ENCODE measurements at places on chromosomes 13 and 19.

DNA sequence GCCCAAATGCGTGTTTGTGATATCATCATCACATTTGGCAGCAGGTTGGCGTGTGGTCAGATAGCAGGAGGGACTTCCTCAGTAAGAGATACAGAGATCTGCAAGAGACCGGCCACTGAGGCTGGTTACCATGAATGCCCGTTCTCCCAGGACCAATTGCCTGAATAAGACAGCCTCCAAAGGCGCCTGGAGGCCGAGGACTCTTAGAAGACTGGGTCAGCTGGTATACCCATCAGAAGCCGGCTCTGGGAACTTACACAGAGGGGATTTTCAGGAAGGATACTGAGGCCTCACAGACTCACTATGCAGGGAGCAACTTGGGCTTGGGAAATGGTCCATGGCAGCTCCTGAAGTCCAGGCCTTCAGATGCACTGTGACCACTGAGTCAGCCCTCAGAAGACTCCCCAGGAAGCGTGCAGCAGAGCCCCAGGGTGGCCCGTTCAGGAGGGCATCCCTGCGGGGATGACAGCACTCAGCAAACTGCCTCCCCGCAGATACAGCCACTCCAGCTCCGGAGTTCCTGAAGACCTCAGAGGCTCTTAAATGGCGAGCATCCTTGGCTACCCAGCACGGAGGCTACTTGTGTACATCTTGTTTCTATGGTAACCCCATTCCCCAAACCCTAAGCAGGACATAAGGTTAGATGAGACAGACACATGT, 26.4 kb upstream of the VSTM2B start:
- no peaks in the 10 kb centered on the region for H3K36me3 ChIP-seq
- no peaks in the 10 kb centered on the region for H3K27me3 ChIP-seq
- H3K4me1 ChIP-seq: no peaks in the 10 kb centered on the region
- no peak overlapping the region for H3K4me3 ChIP-seq
- no peak overlapping the region for H3K27ac ChIP-seq

GRCh38 chr13:107835339-107836018, 379.9 kb downstream of the LIG4 start:
- no peaks in the 10 kb centered on the region for H3K36me3 ChIP-seq
- DNase-seq: no peak
- no peak overlapping the region for H3K27ac ChIP-seq
- H3K4me1 ChIP-seq: no peaks in the 10 kb centered on the region
- H3K27me3 ChIP-seq: no peaks in the 10 kb centered on the region
- no peak overlapping the region for H3K4me3 ChIP-seq

- no peaks in the 10 kb centered on the region for H3K4me1 ChIP-seq
- H3K4me3 ChIP-seq: no peak overlapping the region
- no peaks in the 10 kb centered on the region for H3K36me3 ChIP-seq
- H3K27me3 ChIP-seq: no peaks in the 10 kb centered on the region
Measured at GRCh38 chr19:7373862-7374261, 25.1 kb downstream of the ARHGEF18 start.

- peaks cover 29% of the 10 kb centered on the region for H3K4me1 ChIP-seq
- peaks cover 23% of the 10 kb centered on the region for H3K36me3 ChIP-seq
- DNase-seq: no peak
Measured at GRCh38 chr19:12733369-12734214, 892 bp downstream of the TRIR start.

DNA sequence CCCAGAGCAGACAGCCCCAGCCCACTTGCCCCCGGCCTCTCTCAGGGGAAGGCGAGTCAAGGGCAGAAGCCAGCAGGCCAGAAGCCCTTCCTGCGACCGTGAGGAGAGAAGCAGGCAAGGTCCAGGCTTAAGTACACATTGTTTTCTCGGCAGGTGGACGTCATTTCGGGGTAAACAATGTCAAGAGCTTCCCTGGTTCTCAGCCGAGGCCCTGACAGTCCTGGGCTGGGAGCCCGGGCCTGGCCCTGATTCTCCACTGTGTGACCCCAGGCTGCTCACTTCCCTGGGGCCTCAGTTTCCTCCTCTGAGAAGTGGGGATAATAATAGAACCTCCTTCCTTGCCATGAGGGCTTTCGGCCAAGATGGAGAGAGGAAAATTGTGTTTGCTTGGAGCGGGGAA, 19.4 kb downstream of the PLVAP start:
- no peaks in the 10 kb centered on the region for H3K4me1 ChIP-seq
- H3K27me3 ChIP-seq: no peaks in the 10 kb centered on the region
- H3K27ac ChIP-seq: peak overlapping the region; percentile 38
- no peaks in the 10 kb centered on the region for H3K36me3 ChIP-seq

GRCh38 chr19:2227415-2228156, 8.5 kb downstream of the PLEKHJ1 start:
- no peaks in the 10 kb centered on the region for H3K27me3 ChIP-seq
- no peak for DNase-seq
- peaks cover 40% of the 10 kb centered on the region for H3K36me3 ChIP-seq
- H3K27ac ChIP-seq: no peak overlapping the region

DNA sequence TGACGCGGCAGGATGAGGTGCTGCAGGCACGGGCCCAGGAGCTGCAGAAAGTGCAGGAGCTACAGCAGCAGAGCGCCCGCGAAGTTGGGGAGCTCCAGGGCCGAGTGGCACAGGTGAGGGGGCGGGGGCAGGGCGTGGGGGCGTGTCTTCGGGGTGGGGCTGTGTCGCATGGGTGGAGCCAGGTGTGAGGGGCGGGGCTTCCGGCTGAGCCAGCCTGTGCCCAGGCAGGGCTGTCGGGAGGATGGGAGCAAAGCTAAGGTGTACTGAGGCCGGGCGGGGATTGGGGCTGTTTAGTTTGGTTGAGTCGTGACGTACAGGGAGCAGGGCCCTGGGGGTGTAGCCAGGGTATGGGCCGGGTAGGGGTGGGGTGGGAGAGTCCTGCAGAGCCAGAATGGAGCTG, 62.3 kb downstream of the KCNC3 start:
- no peaks in the 10 kb centered on the region for H3K4me1 ChIP-seq
- no peaks in the 10 kb centered on the region for H3K27me3 ChIP-seq
- H3K27ac ChIP-seq: no peak overlapping the region
- no peak overlapping the region for H3K4me3 ChIP-seq
- no peak for DNase-seq
- no peaks in the 10 kb centered on the region for H3K36me3 ChIP-seq

GRCh38 chr13:109780845-109781383, 5.5 kb downstream of the IRS2 start:
- peaks cover 35% of the 10 kb centered on the region for H3K36me3 ChIP-seq
- no peak for DNase-seq

- no peak overlapping the region for H3K27ac ChIP-seq
- H3K4me1 ChIP-seq: no peaks in the 10 kb centered on the region
- no peak for DNase-seq
- no peaks in the 10 kb centered on the region for H3K36me3 ChIP-seq
- no peak overlapping the region for H3K4me3 ChIP-seq
- H3K27me3 ChIP-seq: no peaks in the 10 kb centered on the region
Measured at GRCh38 chr13:95033890-95034289, 267.4 kb downstream of the ABCC4 start.

- DNase-seq: no peak
- no peak overlapping the region for H3K27ac ChIP-seq
- no peaks in the 10 kb centered on the region for H3K4me1 ChIP-seq
- no peak overlapping the region for H3K4me3 ChIP-seq
- H3K27me3 ChIP-seq: no peaks in the 10 kb centered on the region
- H3K36me3 ChIP-seq: no peaks in the 10 kb centered on the region
Measured at GRCh38 chr19:32063601-32064000, 281.8 kb upstream of the ZNF507 start.

DNA sequence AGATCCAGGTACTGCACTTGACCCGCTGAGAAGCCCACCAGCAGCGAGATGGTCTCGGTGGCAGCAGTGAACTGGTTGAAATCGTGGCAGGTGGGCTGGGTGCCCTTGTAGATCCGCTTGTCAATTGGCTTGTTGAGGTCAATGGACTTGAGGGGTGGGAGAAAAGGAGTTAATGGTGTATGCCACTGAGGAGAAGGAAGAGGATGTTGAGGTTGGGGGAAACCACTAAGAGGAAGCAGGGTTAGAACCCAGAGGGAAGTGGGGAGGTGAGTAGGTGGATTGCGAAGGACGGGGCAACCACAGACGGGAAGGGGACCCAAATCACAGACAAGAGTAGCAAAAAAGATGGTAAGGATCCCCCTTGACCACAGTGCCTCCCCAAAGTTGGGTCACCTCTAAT, 1.7 kb downstream of the DMWD start:
- no peak overlapping the region for H3K27ac ChIP-seq
- no peaks in the 10 kb centered on the region for H3K27me3 ChIP-seq
- DNase-seq: no peak
- H3K4me1 ChIP-seq: peaks cover 18% of the 10 kb centered on the region
- H3K4me3 ChIP-seq: no peak overlapping the region

DNA sequence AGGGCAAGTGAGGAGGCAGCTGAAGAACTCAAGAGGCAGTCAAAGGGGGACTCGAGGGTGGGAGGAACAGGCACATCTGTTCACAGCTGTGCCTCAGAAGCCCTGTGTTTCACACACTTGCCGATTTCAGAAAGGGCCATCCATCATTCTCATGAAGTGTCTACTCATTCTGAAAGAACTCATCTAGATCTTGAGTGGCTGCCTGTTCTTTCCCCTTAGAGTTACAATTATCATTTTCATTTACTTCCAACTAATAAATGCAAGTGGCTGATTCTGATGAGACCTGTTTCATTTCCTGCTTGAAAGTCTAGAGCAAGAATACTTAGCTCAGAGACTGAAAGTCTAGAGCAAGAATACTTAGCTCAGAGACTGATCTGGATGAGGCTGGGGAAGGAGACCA, 1145.1 kb downstream of the UQCRFS1 start:
- H3K4me3 ChIP-seq: no peak overlapping the region
- no peak for DNase-seq
- no peaks in the 10 kb centered on the region for H3K4me1 ChIP-seq
- no peak overlapping the region for H3K27ac ChIP-seq
- no peaks in the 10 kb centered on the region for H3K27me3 ChIP-seq

DNA sequence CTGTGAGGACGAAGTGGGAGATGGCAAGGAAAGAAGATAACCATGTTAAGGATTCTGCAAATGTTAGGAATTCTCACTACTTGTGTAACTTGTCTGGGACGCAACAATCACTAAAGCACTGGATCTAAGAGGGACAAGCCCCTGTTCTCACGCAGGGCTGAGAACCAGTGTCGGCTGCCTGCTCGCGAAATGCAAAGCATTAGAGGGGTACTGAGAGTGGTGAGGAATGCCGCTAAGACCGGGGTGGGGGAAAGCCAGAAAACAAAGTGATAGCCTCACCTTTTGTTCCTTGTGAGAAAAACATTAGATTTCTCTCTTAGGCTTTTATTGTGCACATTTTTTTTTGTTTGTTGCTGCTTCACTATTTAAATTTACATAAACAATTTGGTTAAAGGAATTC, 241.9 kb downstream of the ABCC4 start:
- no peaks in the 10 kb centered on the region for H3K36me3 ChIP-seq
- no peaks in the 10 kb centered on the region for H3K4me1 ChIP-seq
- no peak for DNase-seq
- H3K27me3 ChIP-seq: no peaks in the 10 kb centered on the region
- H3K27ac ChIP-seq: no peak overlapping the region
- H3K4me3 ChIP-seq: no peak overlapping the region

GRCh38 chr19:42965176-42965575, 28.2 kb upstream of the PSG7 start:
- H3K27me3 ChIP-seq: no peaks in the 10 kb centered on the region
- no peaks in the 10 kb centered on the region for H3K4me1 ChIP-seq
- H3K27ac ChIP-seq: no peak overlapping the region
- no peaks in the 10 kb centered on the region for H3K36me3 ChIP-seq
- no peak overlapping the region for H3K4me3 ChIP-seq

GRCh38 chr19:10245189-10245939, 6.7 kb upstream of the MRPL4 start:
- no peak overlapping the region for H3K4me3 ChIP-seq
- DNase-seq: no peak
- no peaks in the 10 kb centered on the region for H3K4me1 ChIP-seq
- H3K27me3 ChIP-seq: no peaks in the 10 kb centered on the region
- H3K27ac ChIP-seq: no peak overlapping the region

- peak; percentile 18 for DNase-seq
- no peaks in the 10 kb centered on the region for H3K4me1 ChIP-seq
- H3K27ac ChIP-seq: no peak overlapping the region
Measured at GRCh38 chr19:35495107-35496064, 5.1 kb upstream of the KRTDAP start.

GRCh38 chr13:48859272-48860105, 116.2 kb upstream of the FNDC3A start:
- H3K4me1 ChIP-seq: no peaks in the 10 kb centered on the region
- no peak for DNase-seq
- H3K27ac ChIP-seq: no peak overlapping the region
- no peak overlapping the region for H3K4me3 ChIP-seq
- no peaks in the 10 kb centered on the region for H3K36me3 ChIP-seq

GRCh38 chr13:76773448-76774094, 112.6 kb downstream of the KCTD12 start:
- H3K36me3 ChIP-seq: no peaks in the 10 kb centered on the region
- no peak overlapping the region for H3K4me3 ChIP-seq
- no peaks in the 10 kb centered on the region for H3K4me1 ChIP-seq

DNA sequence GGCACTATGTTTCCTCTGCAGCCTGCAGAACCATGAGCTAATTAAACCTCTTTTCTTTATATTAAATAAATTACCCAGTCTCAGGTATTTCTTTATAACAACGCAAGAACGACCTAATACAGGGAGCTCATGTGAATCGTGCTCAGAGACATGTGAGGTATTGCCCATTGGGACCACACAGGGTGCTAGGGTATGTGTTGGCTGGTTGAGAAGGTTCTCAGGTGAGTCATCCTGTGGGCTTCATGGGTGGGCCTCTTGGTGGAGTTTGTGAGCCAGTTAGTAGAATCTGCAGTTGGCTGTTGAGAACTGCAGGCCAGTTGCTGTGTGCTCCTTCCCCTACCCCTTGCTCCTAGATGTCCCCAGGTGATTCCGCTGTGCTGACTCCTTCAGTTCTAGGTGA, 163.0 kb downstream of the HS6ST3 start:
- no peaks in the 10 kb centered on the region for H3K4me1 ChIP-seq
- no peaks in the 10 kb centered on the region for H3K36me3 ChIP-seq
- no peak overlapping the region for H3K27ac ChIP-seq

- no peaks in the 10 kb centered on the region for H3K27me3 ChIP-seq
- no peak for DNase-seq
- peaks cover 5% of the 10 kb centered on the region for H3K4me1 ChIP-seq
- no peaks in the 10 kb centered on the region for H3K36me3 ChIP-seq
Measured at GRCh38 chr13:50580684-50581305, 262.7 kb downstream of the DLEU7 start.

DNA sequence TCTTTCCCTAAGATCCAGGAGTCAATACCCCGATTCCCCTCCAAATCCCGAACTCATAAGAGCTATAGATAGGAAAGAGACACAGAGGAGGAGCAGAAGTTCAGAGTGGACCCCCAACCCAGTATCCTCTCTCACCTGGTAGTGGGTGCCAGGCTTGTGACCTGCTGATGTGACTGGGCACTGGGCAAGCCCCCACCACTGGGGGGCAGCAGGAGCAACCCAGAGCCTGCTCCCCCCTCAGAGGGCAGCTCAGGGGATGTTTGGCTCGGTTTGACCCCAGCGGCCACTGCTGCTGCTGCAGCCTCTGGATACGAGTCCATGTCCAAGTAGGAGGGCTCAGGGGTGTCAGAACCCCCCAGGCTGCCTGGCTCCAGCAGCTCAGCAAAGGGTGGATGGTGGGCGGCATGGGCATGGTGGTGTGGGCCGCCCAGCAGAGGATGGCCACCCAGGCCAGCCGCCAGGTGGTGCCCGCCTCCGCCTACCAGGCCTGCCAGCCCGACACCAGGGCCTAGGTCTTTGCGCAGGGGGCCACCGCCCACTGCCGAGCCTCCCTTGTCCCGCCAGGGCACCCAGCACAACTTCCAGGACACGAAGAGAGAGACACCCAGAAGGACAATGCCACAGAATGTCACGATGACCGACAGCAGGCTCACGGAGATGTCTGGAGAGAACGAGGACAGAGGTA, 7.4 kb downstream of the SYT3 start:
- H3K4me1 ChIP-seq: no peaks in the 10 kb centered on the region
- no peaks in the 10 kb centered on the region for H3K27me3 ChIP-seq
- no peaks in the 10 kb centered on the region for H3K36me3 ChIP-seq
- no peak overlapping the region for H3K4me3 ChIP-seq
- DNase-seq: no peak
